ENCODE measurements at places on chromosomes 5 and 9.

- DNase-seq = no peak
Observed at GRCh38 chr5:159121061-159121460, 21.3 kb upstream of the EBF1 start.

- no peak for DNase-seq
Observed at GRCh38 chr5:56685503-56686217, 129.7 kb upstream of the MAP3K1 start.

DNA sequence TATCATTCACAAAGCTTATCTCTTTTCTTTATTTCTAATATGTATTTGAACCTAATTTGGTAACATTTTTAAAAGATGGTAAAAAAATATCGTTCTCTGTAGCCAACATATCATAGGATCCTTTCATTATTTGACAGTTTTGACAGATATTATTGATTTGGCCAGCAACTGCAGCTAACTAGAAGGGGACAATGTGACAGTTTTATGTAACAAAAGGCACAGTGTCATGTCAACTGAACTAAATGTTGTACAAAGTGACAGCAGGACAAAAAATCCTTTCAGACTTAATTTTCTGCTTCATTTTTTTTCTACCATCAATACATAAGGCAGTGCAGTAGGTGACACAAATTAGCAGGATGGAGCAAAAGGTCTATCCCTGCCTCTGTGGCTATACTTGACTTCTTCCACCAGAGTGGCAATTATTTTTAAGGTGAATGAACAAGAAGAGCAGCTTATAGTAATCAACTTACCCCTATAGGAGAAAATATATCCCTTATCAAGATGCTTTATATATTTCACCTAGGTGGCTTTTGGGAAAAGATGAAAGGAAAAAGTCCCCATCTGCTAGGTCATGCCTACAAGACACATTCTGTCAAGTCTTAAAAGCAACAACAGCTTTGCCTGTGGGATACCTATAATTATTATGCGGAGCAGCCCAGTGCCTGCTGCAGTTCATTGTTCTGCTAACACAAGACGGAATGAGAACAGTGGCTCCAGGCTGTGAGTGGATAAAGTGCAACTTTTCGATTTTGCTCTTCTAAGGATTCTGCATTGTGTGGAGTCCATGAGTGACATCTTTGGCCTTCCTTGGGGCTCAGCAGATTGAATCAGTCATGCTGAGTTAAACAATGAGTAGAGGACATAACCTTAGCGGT, 694.9 kb downstream of the ISL1 start:
- no peak for DNase-seq

- no peak for DNase-seq
Observed at GRCh38 chr9:125549039-125549438, 158.0 kb downstream of the MAPKAP1 start.

GRCh38 chr5:93336330-93337110, 244.5 kb downstream of the NR2F1-AS1 start:
- no peak for DNase-seq

DNA sequence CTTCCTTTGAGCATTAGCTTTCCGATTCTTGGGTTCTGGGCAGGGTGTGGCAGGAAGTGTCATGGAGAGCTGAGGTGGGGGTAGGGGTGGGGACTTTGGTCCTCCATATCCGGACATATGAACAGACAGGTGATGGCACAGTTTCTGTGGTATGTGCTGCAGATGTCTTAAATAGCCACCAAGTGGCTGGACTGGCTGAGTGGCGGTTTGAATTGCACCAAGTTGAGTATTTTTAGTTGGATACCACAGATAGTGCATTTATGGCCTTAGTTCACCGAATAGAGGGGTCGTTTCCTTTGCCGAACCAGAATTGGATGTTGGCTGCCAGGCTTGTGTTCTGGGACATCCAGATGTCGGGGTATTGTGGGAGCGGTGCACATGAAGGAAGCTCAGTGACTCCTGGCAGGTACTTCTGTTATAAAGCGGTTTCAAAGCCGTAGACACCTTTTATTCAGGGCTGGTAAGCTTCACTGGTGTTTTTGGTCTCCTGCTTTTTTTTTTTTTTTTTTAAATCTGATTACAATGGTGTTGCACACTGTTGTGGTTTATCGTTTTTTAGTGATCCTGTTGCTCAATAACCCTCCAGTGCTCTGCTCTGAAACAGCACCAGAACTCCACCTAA, 15.1 kb upstream of the TNFAIP8 start:
- DNase-seq = no peak

DNA sequence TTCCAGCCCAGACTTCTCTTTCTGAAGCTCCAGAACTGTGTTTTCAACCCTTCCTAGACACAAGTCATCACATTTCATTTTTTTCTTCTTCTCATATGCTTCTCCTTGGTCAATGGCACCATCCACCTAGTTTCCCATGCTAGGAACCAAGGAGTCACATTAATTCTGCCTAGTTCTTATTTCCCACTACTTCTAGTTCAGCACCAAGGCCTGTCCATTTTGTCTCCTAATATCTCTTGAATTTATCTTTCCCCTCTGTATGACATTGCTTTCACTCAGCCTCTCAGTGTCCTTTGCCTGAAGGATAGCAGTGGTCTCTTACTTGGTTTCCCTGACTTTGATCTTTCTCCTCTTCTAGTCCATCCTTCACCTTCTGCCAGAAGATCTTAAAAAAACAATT, 38.8 kb downstream of the ARHGEF28 start:
- DNase-seq = no peak

- no peak for DNase-seq
Observed at GRCh38 chr9:109476642-109477257, 21.4 kb downstream of the PTPN3 start.

- no peak for DNase-seq
Observed at GRCh38 chr5:154570572-154571324, 92.7 kb upstream of the HAND1 start.

All from inflammatory macrophage treated with lipopolysaccharide for 1 hour (primary cell).